ENCODE measurements at places on chromosomes 3 and 15.

DNA sequence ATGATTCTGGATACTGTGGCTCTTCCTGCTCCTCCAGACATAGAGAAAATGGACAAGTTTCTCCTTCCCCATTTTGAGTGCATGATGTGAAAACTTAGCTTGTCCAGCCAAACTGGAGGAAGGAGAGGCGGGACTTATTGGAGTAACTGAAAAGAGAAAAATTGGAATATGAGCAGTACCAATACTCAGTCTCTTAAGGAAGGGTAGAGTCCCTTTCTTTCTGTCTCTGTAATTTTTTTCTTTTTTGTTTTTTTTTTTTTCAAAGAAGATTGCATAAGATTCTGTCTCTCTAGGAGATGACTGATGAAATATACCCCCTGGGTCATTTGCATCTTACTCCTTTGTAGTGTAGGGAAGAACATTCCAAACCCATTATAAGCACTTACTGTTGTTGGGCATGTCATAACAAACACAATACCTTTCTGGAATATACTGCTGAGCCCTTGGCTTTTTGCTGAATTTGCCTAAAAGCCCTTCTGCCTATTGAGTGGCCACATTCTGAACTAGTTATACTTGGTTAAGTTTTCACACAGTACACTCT, 498.1 kb upstream of the TPRG1 start:
- DNase-seq: peak; percentile 75

DNA sequence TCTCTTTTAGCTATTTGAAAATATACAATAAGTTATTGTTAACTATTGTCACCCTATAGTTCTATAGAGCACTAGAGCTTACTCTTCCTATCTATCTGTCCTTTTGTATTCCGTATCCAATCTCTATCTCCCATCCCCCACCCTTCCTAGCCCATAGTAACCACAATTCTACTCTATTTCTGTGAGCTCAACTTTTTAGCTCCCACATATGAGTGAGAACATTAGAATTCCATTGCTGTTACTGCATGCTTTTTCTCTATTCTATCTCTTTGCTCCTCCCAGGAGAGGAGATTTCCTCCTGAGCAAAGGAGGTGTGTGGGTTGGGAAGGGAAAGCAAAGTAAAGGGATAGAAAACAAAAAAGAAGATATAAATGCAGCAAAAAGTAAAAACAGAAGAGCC, 105.6 kb upstream of the SLC4A7 start:
- DNase-seq: peak; percentile 34

- DNase-seq: no peak
Observed at GRCh38 chr15:60162251-60162967, 158.3 kb downstream of the FOXB1 start.

DNA sequence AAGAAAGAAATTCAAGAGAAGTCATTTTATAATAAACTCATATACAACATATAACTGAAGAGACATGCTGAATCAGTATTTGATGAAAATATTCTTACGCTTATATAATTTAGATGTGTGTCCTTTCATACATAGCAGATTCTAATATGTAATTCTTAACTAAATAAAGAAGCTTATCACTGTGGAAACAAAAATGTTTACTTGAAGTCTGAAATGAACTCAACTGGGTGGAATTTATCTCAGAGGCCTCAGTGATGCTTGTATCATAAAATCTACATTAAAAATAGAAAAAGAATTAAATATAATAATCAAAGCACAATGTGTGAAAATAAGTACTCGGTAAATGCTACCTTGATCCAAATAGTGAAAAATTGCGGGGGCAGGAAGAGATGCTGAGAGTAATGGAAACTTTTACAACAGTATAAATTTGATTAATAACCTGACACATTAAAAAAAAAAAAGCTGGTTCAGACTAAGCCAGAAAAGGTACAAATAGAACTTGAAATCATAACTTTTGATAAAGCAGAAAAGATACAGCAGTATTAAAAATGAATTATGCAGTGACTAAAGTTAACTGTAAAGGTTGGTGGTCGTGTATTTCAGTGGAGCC, 12.0 kb upstream of the CBLB start:
- no peak for DNase-seq

GRCh38 chr15:67327312-67327711, 72.7 kb downstream of the IQCH start:
- no peak for DNase-seq

DNA sequence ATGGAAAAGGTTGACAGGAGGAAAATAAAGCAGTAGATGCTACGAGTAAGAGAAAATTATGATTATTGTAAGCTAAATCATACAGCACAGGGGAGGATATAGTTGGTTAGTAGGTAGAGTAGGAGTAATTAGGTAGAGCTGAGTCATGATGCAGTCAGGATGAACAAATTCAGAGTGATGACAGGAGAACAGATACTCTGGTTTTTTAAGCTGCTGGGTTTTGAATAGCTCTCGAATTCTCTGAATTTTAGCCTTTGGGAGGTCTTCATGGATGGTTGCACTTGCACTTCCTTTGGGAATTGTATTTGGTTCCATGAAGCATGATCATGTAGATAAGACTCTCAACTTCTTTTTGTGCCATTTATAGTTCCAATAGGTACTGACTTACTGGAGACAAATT, 96.2 kb downstream of the ECT2 start:
- DNase-seq: peak; percentile 69

DNA sequence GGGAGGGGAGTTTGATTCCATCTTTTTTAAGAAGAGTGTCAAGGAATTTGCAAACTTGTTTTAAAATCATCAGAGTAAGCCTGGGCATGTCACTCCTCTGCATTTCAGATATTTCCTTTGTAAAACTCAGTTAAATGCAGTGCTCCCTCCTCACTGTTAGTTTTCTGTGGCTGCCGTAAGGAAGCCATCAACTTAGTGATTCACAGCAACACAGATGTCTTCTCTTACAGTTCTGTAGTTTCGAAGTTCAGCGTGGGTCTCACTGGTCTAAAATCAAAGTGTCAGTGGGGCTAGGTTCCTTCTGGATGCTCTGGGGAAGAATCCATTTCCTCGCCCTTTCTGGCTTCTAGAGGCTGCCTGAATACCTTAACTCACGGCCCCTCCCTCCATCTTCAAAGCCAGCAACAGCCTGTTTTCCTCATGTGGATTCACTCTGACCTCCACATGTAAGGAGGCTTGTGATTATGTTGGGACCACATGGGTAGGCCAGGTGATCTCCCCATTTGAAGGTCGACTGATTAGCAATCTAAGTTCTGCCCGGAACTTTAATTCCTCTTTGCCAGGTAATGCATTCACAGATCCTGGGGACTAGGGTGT, 12.4 kb downstream of the ISG20 start:
- DNase-seq: no peak

DNA sequence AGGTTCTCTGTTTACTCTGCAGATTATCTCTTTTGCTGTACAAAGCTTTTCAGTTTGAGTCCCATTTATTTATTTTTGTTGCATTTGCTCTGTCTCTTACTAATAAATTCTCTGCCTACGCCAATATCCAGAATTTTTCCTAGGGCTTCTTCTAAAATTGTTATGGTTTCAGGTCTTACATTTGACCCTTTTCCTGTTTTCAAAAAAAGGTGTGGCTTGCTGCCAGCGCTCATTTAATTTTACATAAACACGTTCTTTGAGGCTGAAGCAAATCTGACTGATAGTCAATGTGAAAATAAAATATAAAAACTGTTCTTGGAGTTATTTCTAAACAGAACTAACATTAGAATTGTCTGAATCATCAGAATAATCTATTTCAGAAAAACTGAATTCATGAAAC, 32.1 kb downstream of the DCBLD2 start:
- no peak for DNase-seq

GRCh38 chr3:196003611-196004010, 78.3 kb downstream of the TFRC start:
- DNase-seq: no peak

DNA sequence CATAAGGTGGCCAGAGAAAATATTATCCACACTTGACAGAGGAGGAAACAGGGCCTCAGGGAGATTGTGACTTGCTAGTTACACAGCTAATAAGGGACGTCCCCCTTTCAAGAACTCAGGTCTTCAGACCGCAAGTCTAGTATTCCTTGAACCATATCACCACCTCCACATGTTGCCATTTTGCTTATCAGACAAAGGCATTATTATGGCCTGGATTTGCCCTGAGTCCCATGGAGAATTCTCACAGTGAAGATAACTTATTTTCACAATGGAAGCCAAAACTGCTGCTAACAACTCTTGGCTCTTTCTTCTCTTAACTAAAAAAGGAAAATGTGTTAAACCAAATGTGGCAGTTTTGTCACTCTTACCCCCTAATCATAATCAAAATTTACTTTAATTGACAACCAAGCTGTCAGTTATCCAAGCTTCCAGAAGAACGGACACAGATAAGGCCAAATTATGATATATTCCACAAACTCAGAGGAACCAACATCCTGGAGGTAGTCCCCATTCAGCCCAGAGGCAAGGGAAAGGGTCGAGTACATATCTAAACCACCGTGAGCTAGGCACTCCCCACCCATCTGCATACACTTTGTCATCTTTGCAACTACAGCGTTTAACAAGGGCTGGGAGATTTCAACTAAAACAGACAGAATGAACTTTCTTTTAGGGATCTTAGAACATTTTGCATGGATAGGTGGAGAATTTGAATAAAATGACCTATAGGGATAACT, 63.6 kb upstream of the THBS1 start:
- DNase-seq: no peak

DNA sequence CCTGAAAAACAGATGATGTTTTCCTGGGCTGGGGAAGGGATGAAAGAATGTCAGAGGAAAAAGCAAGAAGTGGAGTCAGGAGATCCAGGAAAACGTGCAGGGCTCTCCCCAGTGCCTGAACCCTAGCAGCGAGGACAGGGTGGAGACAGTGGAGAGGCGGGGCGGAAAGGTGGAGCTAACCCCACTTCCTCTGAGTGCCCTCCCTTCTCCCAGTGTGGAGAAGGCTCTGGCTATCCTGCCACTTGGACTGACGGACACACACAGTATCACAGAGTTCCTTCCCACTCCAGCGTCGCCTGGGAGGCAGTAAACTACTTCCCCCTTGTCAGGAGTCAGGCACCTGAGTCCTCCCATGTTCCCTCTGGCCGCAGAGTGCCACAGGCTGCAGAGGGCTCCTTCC, 125.3 kb upstream of the CHRNA7 start:
- DNase-seq: no peak

DNA sequence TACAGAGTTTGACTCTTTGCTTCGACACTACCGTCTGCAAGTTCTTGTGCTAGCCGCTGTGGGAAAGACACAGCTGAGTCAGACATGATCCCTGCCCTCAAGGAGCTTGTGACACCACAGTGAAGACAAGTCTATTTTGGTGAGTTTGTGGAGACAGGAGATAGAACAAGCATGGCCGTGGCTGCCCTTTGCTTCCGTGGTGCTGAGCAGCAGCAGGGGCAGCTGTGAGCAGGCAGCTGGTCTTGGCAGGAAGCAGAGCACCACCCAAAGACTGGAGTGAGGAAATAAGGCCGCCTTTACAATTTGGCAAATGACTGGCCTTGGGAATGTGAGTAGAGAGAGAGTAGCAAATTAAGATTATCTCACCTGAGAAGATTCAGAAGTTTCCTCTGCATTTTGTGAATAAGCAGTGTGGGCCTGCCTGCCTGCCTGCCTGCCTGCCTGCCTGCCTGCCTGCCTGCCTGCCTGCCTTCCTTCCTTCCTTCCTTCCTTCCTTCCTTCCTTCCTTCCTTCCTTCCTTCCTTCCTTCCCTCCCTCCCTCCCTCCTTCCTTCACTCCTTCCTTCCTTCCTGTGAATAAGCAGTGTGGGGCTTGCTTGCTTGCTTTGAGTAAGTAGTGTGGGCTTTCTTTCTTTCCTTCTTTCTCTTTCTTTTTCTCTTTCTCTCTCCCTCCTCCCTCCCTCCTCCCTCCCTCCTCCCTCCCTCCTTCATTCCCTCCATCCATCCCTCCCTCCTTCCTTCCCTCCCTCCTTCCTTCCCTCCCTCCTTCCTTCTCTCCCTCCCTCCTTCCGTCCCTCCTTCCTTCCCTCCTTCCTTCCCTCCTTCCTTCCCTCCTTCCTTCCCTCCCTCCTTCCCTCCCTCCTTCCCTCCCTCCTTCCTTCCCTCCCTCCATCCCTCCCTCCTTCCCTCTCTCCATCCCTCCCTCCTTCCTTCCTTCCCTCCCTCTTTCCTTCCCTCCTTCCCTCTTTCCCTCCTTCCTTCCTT, 1.6 kb upstream of the GCNT3 start:
- no peak for DNase-seq

DNA sequence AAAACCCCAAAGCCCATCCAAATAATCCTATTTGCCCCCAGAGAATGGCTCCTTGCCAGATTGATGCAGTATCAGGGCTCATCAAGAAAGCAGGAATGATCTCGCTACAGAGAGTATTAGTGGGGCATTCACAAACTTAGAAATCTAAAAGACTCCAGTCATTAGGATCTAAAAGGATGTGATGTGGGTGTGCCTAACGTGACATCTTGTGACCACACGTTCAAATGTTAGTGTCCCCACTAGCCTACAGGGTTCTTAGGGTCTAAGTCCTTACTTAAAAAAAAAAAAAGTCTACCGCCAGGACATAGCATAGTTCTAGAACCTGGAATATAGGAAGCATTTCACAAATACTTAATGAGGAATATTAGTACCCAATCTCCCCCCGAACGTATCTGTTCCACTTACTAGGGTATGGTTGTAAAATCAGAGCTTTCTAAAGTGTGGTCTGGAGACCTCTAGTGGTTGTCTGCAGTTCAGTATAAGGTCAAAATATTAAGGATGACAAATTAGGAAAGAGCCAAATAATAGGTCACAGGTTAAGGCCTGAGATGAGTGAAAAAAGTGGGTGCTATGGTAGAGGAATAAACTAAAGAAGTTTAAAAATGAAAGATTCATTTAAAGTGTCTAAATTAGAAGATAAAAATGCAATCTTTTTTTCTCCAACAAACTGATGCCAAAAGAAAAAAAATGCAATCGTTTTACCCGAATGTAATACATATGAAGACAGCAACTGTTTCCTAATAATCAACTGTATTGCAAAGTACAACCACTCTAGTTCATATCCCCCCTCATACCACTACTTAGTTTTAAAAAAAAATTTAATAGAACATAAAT, 4.2 kb upstream of the CHRM5 start:
- DNase-seq: peak; percentile 10

DNA sequence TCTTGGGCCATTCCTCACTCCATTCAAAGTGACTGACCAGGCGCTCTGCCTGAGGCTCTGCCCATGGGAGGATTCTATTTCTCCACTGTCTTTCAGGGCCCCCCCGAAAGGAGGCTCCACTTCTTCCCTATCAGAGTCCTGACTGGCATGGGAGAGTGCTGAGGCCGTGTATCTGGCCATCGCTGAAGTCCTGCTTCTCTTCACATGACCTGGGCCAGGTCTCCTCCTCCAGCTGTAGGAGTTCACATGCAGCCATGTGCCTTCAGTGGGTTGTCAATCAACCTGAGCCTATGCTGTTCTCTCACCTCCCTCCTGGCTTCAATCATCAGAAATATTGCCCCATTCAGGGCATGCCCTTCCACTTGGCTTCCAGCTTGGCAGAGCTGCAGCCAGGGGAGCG, 12.8 kb upstream of the APBA2 start:
- no peak for DNase-seq

- DNase-seq: peak; percentile 79
Observed at GRCh38 chr3:101065962-101066361, 72.7 kb upstream of the ABI3BP start.

GRCh38 chr15:41971089-41971894, 1.1 kb downstream of the EHD4 start:
- DNase-seq: peak; percentile 12
